Activated T-helper 1 cell treated with anti-CD3 and anti-CD28 coated beads, Interleukin-2, amount 50 U/mL, for 16 hours (primary cell): ENCODE measurements at places on chromosomes 3 and 15.

GRCh38 chr3:100395679-100396431 lies 5.0 kb downstream of the TOMM70 start:
- no peak for DNase-seq

GRCh38 chr3:77420336-77420735 lies 380.4 kb downstream of the ROBO2 start:
- DNase-seq, result no peak

DNA sequence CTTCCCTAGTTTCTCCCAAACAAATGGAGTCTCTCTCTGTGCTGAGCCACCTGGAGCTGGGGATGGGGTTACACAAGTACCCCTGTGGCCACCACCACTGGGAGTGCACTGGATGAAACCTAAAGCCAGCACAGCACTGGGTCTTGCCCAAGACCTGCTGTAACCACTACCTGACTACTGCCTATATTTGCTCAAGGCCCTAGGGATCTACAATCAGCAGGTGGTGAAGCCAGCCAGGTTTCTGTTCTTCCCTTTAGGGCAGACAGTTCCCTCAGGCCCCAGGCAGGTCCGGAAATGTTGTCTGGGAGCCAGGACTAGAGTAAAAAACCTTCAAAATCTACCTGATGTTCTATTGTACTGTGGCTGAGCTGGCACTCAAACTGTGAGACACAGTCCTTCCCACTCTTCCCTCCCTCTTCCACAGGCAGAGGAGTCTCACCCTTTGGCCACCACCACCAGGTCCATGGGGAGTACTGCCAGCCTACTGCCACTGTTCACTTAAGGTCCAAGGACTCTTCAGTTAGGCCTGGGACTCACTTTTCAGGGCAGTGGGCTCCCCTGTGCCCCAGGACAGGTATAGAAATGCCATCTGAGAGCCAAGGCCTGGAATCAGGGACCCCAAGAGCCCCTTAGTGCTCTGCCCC lies 23.8 kb downstream of the C3orf20 start:
- DNase-seq, result no peak

DNA sequence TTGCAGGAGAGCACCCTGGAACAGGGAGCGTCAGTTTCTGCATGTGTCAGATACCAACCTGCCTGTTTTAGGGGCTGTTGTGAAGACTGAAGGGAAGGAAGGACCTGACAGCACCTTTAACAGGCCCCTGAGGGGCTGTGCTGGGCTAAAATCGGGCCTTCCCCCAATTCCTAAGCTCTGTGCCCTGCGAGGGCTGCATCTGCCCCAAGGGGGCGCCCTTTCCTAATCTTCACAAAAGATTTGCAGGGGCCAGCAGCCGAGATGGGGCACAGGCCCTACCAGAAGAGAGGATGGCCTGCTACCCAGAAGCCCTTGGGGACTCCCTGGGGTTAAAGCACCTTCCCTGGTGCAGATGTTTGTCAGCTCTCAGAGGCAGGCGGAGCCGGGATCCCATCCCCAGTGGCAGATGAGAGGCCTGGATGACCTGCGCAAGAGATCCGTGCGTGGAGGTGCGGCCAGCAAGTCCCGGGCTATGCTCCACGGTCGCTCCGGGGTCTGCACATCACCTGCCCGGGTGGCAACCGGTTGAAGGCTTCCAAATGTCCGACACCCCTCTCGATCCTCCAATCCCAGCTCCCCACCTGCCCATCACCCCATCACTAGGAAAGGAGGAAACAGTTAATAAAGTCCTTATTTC lies 53.6 kb downstream of the RHCG start:
- DNase-seq, result no peak

- DNase-seq, result peak; percentile 70
Measured at GRCh38 chr15:34038023-34038870, 757 bp downstream of the AVEN start.

- DNase-seq, result no peak
Measured at GRCh38 chr3:1400571-1400970, 307.7 kb downstream of the CNTN6 start.

DNA sequence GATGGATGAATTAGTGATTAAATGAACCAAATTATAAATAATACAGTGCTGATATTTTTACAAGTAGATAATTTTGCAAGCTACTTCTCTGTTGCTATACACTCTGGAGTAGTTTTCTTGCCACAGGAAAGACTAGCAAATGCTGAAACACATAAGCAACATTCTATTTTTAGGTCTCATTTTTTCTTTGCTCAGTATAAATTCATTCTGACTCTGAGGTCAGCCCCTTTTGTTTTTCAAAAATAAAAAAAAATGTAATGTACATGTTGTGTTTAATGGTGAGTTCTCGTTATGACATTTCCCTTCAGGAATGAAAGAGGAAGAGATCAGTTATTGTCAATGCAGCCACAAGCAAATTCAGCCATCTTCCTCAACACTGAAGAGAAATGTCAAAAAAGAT lies 24.9 kb downstream of the GJD2 start:
- DNase-seq, result no peak

DNA sequence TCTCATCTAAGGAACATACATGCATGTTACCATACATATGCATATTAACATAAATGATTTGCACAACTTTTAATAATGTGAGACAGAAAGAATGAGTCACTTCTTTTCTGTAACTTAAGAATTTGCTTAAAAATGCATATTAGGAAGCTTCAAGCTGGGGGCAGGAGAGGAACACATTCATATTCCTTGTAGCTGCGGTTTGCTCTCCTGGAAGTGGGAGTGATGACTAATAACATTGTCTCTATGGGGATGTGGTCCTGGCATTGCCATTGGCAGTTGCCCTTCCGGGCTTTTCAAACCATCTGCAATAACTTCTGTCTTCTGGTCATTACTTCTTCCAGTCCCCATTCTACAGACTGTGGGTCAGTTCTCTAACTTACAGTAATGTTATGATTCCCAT lies 15.6 kb downstream of the CHST2 start:
- no peak for DNase-seq

- DNase-seq, result no peak
Measured at GRCh38 chr3:124373524-124373923, 356.7 kb upstream of the UMPS start.

GRCh38 chr3:35492841-35493240 lies 146.5 kb upstream of the ARPP21 start:
- DNase-seq, result no peak

GRCh38 chr3:43191116-43191515 lies 85.2 kb upstream of the POMGNT2 start:
- no peak for DNase-seq

GRCh38 chr3:42061713-42062380 lies 29.3 kb upstream of the TRAK1 start:
- no peak for DNase-seq

DNA sequence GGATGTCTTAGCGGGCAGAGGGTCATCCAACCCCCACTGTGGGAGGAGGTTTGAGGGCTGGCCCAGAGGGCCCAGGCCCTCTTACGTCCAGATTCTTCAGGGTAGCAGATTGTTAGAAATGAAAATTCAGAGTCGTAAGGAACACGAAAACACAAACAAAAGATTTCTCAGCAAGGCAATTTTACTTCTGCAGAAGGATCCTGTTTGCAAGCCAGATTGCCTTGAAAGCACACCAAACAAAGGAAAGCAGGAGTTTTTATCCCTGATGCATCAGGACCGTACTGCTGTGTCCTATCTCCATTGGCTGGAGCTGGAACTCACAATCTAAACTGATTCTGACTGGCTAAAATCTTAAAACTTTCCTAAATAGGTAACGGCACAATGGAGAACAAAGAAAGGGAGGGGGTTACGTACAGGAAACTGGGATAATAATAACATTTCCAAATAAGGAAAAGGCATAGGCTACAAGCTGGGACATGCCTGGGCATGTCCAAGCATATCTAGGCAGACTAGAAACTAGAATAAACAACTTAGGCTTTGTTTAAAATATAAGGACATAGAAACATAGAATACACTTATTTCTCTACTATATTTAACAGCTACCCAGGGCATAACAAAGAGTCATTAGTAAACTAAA lies 97.3 kb upstream of the C2CD4B start:
- no peak for DNase-seq

DNA sequence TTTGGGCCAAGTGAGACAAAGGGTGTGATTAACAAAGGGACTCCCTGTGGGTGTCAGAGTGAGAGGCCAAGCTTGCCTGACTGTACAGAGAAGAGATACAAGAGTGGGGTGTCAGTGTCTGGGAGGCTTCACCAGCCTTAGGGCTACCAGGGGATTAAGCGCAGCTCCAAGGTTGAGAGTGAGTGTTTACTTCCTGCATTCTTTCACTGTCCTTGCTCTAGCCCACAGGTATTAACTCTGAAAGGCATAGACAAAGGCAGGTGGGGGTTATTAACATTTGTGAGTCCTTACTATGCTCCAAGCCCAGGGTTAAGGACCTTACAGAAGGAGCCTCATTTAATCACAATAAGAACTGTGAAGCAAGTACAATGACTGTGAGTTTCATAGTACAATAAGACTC lies 107.6 kb downstream of the IL20RB start:
- DNase-seq, result no peak

GRCh38 chr3:97970956-97971620 lies 1.1 kb downstream of the RIOX2 start:
- DNase-seq, result no peak

- DNase-seq, result no peak
Measured at GRCh38 chr3:170642882-170643601, 57.2 kb upstream of the SLC7A14 start.

DNA sequence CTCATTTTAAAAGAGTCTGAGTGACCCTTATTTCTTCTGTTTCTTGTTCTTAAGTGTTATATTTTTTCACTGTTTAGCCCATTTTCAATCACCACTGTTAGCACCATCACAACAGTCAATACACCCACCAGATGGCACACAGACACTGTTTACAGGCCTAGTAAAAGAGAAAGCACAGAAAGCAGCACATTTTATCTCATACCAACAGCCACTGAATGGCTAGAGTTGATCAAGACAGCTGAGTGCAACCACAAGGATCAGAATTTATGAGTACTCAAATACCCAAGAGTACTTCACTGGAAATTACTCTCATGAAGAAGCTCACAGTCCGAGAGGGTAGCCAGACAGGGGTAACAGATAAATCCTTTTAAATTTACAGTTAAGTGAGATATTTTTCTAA lies 127.0 kb downstream of the TFDP2 start:
- no peak for DNase-seq

- DNase-seq, result no peak
Measured at GRCh38 chr15:31214158-31214863, 112.3 kb upstream of the KLF13 start.

DNA sequence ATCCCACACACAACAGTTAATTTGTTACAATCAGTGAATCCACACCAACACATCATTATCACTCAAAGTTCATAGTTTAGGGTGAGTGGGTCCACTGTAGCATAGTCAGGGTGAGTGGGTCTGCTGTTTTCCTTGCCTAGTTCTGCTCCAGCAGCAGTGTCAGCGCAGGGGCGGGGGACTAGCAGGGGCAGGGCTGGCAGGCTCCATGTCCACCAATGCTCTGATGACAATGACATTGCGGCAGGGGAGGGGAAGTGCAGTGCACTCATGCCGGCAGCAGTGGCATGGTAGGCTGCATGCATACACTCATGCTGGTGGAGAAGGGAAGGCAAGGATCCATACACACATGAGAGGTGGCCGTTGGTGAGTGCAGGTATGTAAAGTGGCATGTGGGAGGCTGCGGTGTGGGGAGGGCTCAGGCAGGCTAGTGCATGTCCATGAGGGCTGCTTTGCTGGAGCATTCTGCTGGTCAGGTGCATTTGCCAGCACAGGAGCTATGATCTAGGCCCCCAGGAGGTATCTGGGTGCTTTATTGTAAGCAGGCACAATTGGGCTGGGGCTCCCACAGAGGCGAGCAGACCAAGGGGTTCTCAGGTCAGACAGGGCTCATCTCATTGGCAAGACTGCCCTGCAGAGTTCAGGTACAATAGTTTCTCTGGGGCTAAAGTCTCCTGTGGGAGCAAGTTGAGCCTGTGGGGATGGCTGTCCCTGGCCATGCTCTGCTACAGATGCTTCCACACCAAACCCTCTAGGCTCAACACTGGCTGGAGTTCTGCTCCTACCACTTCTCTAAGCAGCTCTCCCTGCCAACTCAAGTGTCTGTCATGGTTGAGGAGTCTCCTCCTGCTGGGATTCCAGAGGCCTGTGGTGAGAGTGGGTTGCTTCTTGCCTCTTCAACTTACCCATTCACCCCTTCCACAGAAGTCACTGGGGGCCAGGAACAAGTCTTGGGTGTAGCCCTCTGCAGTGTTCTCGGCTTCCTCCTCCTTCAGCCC lies 81.3 kb downstream of the KCNAB1 start:
- no peak for DNase-seq

- no peak for DNase-seq
Measured at GRCh38 chr3:37640636-37641375, 220.9 kb upstream of the CTDSPL start.

- no peak for DNase-seq
Measured at GRCh38 chr3:124032311-124032880, 40.5 kb upstream of the ROPN1 start.

- DNase-seq, result no peak
Measured at GRCh38 chr15:93527374-93528050, 438.5 kb upstream of the RGMA start.

GRCh38 chr15:40257656-40258450 lies 19.0 kb downstream of the PAK6 start:
- no peak for DNase-seq

GRCh38 chr15:87033056-87033455 lies 953.4 kb downstream of the AGBL1 start:
- DNase-seq, result no peak

DNA sequence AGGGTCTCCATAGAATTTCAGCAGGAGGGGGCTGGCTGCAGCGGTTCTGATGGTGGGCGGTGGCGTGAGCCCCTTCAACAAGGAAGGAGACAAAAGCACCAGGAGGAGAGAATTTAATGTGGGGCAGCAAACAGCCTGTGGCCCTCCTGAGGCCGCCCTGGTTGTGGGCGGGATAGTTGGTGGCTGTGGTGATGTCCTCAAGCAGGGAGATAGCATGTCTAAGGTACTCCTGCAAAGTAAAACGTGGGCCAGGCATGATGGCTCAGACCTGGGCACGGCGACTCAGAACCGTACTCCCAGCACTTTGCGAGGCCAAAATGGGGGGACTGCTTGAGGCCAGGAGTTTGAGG lies 94.0 kb downstream of the LRRK1 start:
- no peak for DNase-seq

- DNase-seq, result no peak
Measured at GRCh38 chr3:99683465-99683864, 45.1 kb downstream of the COL8A1 start.

- no peak for DNase-seq
Measured at GRCh38 chr15:71261909-71262308, 146.6 kb downstream of the THSD4 start.

DNA sequence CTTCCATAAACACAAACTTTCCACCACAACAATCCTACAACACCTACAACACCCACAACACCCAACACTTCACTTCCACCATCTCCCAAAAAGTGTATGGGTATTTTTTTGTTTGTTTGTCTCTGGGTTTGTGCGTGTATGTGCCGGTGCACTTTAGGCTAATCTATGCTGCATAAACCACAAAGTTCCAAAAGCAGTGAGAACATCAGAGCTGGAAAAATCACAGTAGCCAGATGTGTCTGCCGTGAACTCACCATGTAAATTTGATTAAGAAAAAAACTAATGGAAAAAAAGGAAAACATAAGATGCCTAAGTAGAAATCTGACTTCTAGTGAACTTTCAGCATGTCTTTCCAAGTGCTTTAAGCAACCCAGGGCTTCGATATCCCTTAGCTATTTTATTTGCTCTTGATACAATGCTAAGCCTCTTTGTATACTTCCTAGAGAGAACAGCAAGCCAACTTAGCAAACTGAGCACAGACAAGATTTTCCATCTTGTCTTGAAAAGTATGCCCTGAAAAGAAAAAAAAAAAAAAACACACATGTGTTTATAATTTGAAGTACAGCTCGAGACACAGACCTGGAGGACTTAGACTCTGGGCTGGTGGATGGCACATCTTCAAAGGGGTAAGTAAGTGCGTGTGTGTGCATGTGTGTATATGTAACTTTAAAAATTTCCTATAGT lies 91.4 kb downstream of the WWTR1 start:
- DNase-seq, result no peak
